ENCODE measurements at places on chromosomes 2 and 18. TPM values are rescaled to one million over a fixed set of nuclear protein-coding genes. Genes with fewer than 3 reads are reported as not detected.

GRCh38 chr2:161136696-161137324 lies 23.4 kb upstream of the TANK start:
- no peak for DNase-seq

DNA sequence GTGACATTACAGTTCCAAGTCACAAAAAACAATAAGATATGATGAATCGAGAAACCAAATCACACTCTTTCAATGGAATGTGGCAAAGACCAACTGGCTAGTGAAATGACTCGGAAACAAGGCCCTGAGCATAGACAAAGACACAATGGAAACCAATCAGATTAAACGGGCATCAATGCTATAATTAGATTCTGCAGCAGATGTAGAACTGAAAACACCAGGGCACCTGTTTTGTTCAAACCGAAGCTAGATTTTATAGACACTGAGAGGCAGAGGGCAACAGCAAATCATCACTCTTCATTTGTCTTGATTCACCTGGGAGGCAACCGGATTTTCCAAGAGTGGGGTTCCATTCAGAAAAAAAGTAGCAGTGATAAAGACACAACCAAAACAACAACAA lies 92.8 kb upstream of the BARD1 start:
- no peak for DNase-seq

The REG1B gene
- 2.3 TPM for total RNA-seq

- DNase-seq: no peak
These were observed 41.3 kb upstream of the GYPC start for GRCh38 chr2:126614524-126615227.

- no peak for DNase-seq
These were observed 148.2 kb downstream of the RND3 start for GRCh38 chr2:150339282-150339681.

- no peak for DNase-seq
These were observed 18.2 kb downstream of the IFIH1 start for GRCh38 chr2:162300266-162300665.

The RAB1A gene
- 113 TPM for total RNA-seq

The EVA1A gene
- 3.2 TPM for total RNA-seq

DNA sequence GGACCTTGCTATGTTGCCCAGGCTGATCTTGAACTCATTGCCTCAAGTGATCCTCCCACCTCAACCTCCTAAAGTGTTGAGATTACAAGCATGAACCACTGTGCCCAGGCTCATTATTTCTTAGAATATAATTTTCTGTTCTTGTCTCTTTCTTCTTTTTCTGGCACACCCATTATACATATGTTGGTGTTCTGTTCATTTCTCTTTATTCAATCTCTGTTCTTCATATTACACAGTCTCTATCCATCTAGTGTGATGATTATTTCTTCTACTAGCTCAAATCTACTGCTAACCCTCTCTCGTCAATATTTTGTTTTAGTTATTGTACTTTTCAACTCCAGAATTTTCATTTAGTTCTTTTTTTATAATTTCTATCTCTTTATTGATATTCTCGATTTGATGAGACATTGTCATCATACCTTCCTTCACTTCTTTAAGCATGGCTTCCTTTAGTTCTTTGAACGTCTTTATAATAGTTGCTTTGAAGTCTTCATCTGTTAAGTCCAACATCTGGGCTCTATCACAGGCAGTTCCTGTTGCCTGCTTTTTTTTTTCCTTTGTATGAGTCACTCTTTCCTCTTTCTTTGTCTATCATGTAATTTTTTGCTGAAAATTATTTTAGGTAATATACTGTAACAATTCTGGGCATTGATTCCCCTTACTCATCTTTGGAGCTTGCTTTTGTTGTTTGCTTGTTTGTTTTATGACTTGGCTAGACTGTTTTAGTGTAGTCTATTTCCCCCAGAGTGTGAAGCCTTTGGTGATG lies 196.4 kb upstream of the NABP1 start:
- no peak for DNase-seq

- no peak for DNase-seq
These were observed 113.5 kb downstream of the RBMS1 start for GRCh38 chr2:160380000-160380570.

GRCh38 chr2:29718076-29718686 lies 203.2 kb downstream of the ALK start:
- DNase-seq: no peak

The CNGA3 gene
- not detected for total RNA-seq

- no peak for DNase-seq
These were observed 52.9 kb downstream of the MYCN start for GRCh38 chr2:15993232-15993610.

GRCh38 chr2:66478299-66478698 lies 43.4 kb downstream of the MEIS1 start:
- no peak for DNase-seq

- no peak for DNase-seq
These were observed 198.6 kb upstream of the EPAS1 start for GRCh38 chr2:46098621-46099062.

DNA sequence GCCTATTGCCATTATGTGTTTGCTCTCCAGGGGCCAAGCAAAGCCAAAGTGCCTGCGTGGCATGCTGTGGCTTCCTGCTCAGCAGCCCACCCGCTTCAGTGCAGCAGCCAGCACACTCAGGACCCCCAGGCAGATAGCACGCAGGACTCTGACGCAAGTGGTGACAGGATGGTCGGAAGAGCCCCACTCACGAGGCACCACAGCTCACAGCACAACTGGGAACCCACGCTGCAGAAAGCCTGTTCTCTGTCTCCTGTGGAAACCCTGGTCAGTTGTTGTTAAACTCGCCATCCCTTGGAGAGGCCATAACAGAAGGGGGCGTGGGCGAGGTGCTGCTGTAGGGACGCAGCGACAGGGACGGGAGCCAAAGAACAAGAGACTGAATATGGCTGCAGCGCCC lies 76.4 kb downstream of the HDAC4 start:
- DNase-seq: no peak

DNA sequence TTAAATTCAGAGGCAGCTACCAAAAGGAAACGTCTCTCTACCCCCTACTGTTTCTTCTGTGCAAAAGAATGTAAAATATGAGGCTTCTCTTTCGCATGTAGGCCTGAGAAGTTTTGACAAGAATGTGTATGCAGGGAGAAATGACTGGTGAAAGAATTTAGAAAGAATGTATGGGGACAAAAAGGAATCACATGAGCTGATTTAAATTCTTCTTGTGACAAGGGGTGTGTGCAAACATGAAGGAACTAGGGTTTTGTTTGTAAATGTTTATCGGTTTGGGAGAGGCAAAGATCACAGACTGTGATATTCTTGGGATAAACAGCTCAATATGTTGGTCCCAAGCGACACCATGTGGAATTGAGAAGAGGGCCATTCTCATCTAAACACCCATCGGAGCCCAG lies 345.2 kb upstream of the VRK2 start:
- no peak for DNase-seq

DNA sequence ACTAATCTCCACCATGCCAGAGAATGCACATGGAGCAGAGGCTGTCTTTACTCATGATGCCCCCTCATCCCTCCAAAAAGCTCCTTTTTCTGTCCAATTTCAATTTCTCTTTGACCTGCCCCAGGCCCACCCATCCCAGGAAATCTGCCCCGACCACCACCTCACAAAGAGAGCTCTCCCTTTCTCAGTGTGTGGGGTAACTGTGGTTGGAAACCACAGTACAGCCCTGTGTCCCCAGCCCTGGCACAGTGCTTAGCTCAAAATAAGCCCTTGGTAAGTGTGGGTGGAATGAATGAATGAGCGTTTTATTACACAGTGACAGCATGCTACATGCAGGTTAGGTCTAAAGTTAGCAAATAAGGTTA lies 43.7 kb upstream of the CAB39 start:
- no peak for DNase-seq
